ENCODE measurements at places on chromosomes 1 and 21. TPM values are rescaled to one million over a fixed set of nuclear protein-coding genes. Genes with fewer than 3 reads are reported as not detected.

Gene KCND3
- total RNA-seq = 0.32 TPM

Gene NADK
- 68.8 TPM for total RNA-seq

Gene UTP11
- total RNA-seq = 41.4 TPM

Gene CHD1L
- 36.5 TPM for total RNA-seq

Gene CLDN8
- not detected for total RNA-seq

Gene CYP2J2
- total RNA-seq = not detected

Gene S100A12
- total RNA-seq = not detected

Gene SLAMF1
- not detected for total RNA-seq

Gene SPRR4
- not detected for total RNA-seq

Gene ARHGEF10L
- total RNA-seq = 12.4 TPM

Gene TRABD2B
- not detected for total RNA-seq

DNA sequence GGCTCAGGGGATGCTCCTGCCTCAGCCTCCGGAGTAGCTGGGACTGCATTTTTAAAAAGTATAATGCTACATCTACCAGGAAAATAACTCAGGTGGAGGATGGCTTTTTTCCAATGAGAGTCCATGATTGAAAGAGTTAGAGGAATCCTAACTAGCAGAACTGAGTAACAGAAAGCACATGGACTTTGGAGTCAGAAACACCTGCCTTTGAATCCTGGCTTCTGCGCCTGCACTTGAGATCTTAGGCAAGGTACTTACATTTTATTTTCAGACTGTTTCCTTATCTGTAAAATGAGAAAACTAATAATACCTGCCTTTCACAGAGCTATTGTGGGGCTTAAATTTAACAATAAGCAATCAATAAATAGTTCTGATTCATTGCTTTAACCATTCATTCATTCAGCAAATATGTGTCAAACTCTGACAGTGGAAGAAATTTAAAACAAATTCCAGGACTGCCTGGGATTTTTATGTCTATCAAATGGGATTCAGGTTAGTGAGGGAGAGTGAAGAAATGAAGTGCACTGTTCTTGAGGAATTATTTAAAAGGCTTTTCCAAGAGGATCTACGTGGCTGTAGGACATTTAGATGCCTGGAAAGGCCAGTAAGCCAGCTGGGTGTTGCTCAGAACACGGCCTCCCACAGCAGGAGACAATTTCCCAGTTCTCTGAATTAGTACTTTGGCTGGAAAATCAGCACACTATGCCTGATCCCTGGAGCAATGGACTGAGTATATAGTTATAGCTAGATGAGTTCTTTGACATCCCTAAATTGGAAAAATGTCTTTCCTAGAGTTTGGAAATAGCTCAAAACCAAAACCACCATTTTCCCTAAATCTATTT lies 12.8 kb upstream of the LBR start:
- no peak for DNase-seq

DNA sequence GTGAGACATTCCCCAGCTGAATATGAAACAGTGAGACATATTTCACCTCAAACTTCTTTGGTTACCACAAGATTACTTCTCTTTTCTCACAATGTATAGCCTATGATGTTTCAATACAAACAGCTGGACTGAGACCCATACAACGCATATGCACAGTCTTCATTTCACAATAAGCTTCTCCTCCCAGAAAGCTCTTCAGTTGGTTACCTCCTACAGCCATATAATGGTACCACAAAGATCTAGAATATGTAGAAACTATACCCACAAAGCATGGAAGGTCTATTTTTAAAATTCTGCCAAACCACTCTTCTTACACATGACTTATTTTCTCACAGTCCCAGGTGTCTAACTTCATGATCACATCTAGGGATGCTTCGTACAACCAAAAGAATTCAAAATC lies 70.8 kb downstream of the JAK1 start:
- no peak for DNase-seq

DNA sequence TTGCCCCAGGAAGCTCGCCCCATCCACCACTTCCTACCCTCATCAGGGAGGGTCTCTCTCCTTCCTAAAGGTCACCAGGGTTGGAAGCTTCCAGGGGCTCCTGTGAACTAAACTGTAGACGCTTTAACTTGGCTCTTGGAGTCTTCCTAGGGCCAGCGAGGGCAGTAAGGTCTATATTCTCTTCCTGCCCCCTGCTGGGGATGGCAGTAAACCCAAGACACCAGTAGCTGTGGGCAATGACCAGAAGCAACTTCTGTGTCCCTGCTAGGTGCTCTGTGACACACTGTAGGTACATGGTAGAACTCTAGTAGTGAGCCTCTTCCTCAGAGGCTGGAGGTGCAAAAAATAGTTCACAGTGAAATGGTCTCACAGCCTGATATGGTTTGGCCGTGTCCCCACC lies 30.0 kb downstream of the KCND3 start:
- DNase-seq = no peak

- no peak for DNase-seq
These were observed 30.9 kb upstream of the FCRL4 start for GRCh38 chr1:157628773-157629172.

GRCh38 chr1:110119843-110120242 lies 7.6 kb downstream of the UBL4B start:
- no peak for DNase-seq

- no peak for DNase-seq
These were observed 296.7 kb downstream of the KCTD3 start for GRCh38 chr1:215863796-215864195.

DNA sequence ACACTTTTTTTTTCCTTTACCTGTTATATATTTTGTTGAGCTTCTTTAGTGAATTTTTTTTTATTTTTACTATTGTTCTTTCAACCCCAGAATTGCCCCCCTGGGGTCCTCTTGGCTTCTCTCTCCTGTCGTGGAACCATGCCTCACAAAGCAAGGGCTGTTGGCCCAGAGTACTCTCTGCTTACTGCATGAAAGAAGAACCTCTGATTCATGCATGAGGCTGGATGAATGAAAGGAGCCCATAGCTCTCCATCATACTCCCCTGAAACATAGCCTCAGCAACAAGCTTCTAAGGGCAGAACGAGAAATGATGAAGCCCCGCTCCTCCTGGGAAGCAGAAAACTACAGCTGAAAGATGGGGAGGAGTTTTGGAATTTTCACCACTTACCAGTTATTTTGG lies 1441.0 kb downstream of the BRINP3 start:
- no peak for DNase-seq

- DNase-seq = no peak
These were observed 103.6 kb upstream of the BARHL2 start for GRCh38 chr1:90820745-90821144.

GRCh38 chr1:201026836-201027235 lies 3.3 kb upstream of the KIF21B start:
- no peak for DNase-seq

DNA sequence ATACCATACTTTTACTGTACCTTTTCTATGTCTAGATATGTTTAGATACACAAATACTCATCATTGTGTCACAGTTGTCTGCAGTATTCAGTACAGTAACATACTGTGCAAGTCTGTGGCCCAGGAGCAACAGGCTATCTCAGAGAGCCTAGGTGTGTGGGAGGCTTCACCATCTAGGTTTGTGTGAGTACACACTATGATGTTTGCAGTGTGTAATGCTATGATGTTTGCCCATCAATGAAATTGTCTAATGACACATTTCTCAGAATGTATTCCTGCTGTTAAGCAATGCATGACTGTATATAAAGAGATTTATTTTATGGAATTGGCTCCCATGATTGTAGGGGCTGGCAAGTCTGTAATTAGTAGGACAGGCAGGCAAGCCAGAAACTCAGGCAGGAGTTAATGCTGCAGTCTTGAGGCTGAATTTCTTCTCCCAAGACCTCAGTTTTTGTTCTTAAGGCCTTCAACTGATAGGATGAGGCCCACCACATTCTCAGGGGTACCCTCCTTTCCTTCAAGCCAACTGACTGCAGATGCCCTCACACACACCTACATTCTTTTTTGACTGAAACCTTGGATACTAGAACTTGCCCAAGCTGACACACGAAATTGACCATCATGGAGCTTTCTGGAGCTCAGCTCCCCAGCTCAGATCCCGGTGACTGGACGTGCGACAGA lies 7.7 kb upstream of the AGTRAP start:
- no peak for DNase-seq

GRCh38 chr1:38859561-38860453 lies at the start of gene RRAGC:
Gene RRAGC (minus strand): TSS chr1:38859772. CDS start chr1:38859646, 126 bp downstream.
- peak; percentile 98 for DNase-seq

- DNase-seq = no peak
These were observed 74.4 kb upstream of the TMPRSS2 start for GRCh38 chr21:41582298-41582840.

- no peak for DNase-seq
These were observed 466.8 kb downstream of the KIF26B start for GRCh38 chr1:245621589-245621988.

GRCh38 chr1:56387071-56387740 lies 192.2 kb downstream of the PLPP3 start:
- no peak for DNase-seq

DNA sequence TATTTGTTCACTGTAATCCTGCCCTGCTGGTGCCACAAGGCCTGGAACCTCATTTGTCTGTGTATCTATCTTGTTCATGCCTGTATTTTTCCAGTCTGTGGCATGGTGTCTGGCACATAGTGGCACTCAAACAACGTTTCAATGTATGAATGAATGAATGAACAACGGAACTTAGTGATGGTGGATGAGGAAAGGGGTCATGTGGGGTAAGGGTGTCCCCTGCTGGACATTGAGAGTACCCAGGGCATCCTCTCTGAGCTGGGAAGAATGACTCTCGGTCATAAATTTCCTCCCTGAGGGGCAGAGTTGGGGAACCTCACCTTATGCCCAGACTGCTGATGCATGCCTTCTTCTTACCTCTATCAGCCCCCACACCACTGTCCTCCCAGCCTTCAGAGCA lies 18.9 kb upstream of the ZNF683 start:
- peak; percentile 53 for DNase-seq

GRCh38 chr1:172827841-172828240 lies 168.9 kb downstream of the FASLG start:
- no peak for DNase-seq

- DNase-seq = peak; percentile 59
These were observed 111.2 kb upstream of the ADGRL2 start for GRCh38 chr1:81689531-81689941.

DNA sequence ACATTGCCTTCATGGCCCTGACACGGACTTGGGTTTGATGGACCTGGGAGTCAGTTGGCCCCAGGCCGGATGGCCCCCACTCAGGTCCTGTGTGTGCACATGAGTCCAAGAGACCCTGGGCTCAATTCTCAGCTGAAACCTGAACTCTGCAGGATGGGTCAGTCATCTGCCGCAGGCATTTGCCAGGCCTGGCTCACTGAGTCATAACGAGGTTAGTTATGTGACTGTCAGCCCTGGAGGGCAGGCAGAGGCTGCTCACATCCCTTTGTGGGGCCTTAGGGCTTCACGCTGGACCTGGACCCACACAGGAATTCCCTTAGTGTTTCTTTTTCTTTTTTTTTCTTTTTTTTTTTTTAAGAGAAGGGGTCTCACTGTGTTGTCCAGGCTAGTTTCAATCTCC lies 46.5 kb downstream of the PSMG1 start:
- peak; percentile 73 for DNase-seq

- peak; percentile 45 for DNase-seq
These were observed 435.8 kb downstream of the MRPL39 start for GRCh38 chr21:25171438-25171837.

DNA sequence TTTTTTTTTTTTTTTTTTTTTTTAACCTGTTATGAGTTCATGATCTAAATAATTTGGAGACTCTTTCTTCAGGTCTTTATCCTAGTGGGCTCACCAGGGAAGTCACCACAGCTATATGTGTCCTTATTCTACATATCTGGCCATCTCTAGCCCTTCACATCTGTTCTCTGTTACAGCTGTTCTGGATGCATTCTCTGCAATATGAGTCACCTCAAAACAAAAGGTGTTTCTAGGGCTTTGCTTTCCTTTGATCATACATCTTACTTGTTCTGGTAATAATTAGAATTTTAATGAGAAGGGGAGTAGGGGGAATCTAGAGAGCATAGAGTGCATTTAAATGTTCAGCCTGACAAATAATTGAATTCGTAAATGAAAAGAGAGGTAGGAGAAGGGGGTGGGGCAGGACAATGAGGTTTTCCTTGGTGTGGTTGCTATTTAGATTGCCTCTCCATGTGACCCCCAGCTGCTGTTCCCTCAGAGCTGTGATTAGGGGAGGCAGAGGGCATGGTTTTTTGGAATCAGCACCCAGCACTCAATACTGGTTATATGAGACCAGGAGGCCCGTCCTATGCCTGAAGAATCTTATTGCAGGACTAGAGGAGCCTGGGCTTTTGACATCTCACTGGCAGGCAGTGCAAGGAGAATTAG lies 8.0 kb downstream of the SYT6 start:
- DNase-seq = no peak

DNA sequence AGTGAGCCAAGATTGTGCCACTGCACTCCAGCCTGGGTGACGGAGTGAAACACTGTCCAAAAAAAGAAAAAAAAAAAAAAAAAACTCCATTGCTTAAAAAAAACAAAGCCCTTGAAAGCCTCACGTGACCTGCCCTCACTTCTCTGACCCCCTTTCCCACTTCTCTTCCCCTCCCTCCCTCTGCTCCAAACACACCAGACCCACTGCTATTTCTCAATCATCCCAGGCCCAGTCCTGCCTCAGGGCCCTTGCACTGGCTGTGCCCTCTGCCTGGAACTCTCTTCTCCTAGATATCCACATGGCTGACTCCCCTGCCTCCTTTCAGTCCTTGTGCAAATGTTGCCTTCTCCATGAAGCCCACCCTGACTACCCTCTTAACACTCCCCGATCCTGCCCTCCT lies 45.4 kb upstream of the TARDBP start:
- DNase-seq = no peak

- no peak for DNase-seq
These were observed 34.1 kb upstream of the C1orf21 start for GRCh38 chr1:184352776-184353175.

DNA sequence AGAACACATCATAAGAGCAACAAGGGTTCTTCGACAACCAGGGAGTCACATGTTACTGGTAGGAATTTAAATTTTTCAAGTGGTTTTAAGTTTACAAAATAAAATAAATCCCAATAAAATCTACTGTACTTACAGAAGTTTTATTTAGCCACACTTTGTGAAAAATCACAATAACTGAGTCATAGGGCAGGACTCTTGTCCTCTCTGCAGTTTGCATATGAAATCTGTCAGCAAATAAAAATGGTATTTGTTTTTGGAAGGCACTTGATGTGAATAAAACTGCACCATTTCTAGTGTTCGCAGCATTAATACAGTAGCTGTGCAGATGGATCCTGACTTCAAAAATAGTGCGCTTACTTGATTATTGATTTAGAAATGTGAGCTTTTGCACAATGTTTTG lies 150.4 kb downstream of the LBR start:
- DNase-seq = no peak

DNA sequence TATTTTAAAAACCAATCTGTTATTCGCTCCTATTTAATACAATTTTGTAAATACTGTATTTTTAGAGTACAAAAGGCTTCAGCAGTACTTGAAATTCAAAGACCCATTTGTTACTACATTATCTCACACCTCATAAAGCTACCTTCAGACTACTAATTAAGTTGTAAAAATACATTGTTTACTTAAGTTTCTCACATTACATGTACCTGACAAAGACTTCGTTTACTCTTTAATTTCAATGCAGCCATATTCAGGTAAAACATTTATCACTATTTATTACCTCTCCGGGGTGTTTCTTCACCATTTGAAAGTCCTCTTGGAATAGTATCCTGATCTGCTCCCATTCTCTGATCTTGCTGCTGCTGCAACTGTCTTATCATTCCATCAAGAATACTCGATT lies 55.2 kb downstream of the BRWD1 start:
- DNase-seq = no peak

All from HFFc6 (cell line).